ENCODE measurements at places on chromosomes 1 and 21.

DNA sequence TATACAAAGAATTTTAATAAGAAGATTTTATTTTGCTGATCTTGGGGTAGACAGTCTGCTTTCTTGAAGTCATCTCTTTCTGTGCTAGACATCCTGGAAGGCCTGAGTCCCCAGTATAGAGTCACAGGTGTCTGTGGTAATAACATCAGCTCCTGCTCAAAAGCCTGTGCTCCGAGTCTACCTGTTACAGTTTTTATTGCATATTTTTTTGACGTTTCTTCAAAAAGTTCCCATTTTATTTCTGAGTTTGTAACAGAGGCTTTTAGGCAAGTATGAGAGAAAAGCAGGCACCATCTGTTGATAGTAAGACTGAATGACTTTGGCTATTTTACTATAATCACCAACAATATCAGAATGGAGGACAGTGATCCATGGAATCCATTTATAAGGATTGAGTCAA lies 58.0 kb upstream of the WDR26 start:
- DNase-seq, result no peak

DNA sequence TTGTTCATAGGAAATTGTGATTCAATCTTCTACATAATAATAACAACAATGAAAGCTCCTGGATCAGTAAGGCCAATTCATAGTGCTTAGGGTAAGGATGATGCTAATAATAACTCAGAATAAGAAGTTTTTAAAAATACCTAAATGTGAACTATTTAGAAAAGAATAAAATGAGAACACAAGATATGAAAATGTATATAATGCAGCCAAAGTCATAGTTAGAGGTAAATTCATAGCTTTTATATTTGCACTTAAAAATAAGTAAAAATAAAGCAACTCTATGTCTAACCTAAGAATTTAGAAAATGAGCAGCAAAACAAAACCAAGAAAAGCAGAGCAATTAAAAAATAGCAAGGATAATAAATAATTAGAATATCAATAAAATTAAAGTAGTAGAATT lies 43.5 kb upstream of the JUN start:
- no peak for DNase-seq

DNA sequence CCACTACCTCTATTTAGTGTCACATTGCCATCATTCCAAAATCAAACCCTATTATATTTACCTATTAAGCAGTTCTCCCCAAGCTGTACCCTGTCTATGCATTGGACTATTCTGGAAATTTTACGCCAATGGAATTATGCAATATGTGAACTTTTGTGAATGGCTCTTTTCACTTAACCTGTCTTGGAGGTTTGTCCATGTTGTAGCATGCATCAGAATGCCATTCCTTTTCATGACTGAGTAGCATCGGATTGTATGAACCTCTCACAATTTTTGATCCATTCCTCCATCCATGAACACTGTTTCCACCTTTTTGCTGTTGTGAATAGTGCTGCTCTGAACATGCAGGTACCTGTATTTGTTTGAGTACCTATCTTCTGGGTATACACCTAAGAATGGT lies 33.7 kb downstream of the FAM163A start:
- no peak for DNase-seq

- DNase-seq, result no peak
Observed at GRCh38 chr1:189708674-189709073, 769.0 kb downstream of the BRINP3 start.

- DNase-seq, result no peak
Observed at GRCh38 chr1:19922015-19922688, 1.3 kb downstream of the PLA2G2E start.

- DNase-seq, result no peak
Observed at GRCh38 chr1:63912643-63913042, 138.8 kb downstream of the ROR1 start.

DNA sequence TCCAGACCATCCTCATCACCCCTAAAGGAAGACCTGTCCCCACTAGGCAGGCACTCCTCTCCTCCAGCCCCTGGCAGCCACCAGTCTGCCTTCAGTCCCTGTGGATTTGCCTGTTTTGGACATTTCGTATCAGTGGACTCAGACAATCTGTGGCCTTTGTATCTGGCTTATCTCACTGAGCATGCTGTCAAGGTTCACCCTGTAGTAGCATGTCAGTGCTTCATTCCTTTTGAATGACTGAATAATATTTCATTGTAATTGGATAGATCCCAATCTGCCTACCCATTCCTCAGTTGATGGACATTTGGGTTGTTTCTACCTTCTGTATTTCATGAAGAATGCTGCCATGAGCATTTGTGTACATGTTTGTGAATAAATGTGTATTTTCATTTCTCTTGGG lies 32.9 kb upstream of the RNF187 start:
- no peak for DNase-seq

DNA sequence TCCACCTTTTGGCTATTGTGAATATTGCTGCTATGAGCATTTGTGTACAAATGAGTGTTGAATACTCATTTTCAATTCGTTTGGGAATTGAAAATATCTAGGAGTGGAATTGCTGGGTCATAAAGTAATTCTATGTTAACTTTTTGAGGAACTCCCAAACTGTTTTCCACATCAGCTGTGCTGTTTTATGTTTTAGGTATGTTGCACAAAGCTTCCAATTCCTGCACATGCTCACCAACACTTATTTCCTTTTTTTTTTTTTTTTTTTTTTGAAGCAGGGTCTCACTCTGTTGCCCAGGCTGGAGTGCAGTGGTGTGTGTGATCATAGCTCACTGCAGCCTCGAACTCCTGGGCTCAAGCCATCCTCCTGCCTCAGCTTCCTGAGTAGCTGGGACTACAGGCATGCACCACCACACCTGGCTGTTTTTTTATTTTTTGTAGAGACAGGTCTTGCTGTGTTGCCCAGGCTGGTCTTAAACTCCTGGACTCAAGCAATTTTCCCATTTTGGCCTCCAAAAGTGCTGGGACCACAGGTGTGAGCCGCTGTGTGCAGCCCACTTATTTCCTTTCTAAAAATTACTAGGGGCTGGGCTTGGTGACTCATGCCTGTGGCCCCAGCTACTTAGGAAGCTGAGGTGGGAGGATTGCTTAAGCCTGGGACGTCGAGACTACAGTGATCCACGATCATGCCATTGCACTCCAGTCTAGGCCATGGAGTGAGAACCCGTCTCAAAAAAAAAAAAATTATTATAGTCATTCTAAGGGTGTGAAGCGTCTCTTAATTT lies 33.4 kb downstream of the TMCC2 start:
- DNase-seq, result no peak

- no peak for DNase-seq
Observed at GRCh38 chr21:34298534-34299167, 65.2 kb upstream of the KCNE2 start.

DNA sequence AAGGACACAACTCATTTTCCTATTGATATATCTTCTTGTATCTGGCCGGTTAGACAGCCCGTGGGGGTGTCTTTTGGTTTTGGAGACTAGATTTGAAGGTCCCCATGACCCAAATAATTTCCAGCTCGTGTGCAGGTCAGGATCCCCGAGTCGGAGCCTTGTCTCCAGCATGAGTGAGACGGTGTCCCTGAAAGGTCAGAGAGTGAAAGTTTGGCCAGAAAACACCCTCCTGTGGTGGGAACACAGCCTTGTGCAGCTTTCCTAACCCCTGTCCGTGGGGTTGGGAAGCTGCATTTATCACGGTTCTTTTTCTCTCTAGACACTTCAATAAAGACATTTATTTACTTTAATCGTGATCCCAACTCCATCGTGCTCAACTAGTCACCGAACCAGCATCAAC lies 17.6 kb downstream of the COQ8A start:
- DNase-seq, result no peak

- DNase-seq, result no peak
Observed at GRCh38 chr1:67827688-67828087, 5.6 kb downstream of the GNG12 start.

DNA sequence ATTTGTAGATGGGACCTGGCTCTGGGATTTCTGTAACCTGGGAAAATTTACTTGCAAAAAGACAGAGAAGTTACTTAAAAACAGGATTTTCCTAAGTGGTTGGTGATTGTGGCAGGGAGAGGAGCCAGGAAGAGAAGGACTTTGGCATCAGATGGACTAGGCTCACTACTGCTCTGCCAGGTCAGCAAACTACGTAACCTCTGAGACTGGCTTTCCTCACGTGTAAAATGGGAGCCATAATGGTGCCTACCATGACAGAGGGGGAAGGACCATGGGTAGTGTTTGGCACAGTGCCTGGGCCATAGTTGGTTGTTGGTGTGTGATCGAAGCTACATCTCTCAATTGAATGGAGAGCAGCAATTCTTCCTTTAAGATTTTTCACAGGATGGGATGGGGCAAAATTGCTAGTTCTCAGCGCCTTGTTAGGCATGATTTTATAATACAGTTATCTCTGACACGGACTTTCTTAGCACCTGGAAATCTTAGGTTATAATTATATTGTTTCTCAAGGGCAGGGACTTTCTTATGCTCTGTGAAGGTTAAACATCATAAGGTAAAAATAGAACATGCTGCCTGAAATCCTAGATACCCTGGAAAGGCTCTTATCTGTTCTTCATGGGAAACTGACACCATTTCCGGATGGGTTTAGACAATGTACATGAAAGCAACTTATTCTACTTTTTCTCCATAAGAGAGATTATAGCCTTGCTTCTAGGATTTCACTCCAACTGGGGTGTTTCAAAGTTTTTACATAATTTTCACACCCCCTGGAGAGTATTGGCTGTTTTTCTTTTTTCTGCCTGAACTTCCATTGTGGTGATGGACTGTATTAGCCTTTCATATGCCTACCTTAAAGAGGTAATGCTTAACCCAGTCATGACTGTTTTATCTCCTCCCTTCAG lies 10.9 kb downstream of the ROR1 start:
- DNase-seq, result no peak

DNA sequence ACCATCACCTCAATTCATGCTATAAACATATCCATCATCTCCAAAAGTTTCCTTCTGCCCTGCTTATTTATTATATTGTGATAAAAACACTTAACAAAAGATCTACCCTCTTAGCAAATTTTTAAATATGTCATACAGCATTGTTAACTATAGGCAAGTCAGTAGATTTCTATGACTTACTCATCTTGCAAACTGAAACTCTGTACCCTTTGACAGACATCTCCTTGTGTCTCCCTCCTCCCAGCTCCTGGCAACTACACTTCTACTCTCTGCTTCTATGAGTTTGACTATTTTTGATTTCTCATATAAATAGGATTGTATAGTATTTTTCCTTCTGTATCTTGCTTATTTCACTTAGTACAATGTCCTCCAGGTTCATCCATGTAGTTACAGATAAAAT lies 174.8 kb downstream of the TNFSF18 start:
- DNase-seq, result no peak

- DNase-seq, result no peak
Observed at GRCh38 chr1:166272851-166273250, 106.0 kb upstream of the FAM78B start.

DNA sequence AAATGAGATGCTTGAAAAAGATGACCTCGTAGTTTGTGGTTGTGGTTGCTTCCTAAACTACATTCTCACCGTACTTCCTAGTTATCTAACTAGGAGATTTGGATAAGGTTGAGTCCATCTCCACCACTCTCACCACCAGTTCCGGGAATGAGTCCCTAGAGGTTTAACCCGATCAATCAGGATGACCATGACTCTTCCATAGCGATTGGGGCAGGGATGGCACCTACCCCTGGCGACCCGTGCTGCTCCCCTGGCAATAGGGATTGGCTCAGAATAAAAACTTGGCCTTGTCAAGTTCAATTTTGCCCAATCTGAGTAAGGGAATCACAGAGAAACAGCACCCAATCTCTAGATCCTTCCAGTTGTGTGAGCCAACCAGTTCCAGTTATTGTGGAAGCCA lies 2.7 kb upstream of the MIS18A start:
- DNase-seq, result no peak

- peak; percentile 11 for DNase-seq
Observed at GRCh38 chr1:66402194-66402593, 131.8 kb upstream of the SGIP1 start.

DNA sequence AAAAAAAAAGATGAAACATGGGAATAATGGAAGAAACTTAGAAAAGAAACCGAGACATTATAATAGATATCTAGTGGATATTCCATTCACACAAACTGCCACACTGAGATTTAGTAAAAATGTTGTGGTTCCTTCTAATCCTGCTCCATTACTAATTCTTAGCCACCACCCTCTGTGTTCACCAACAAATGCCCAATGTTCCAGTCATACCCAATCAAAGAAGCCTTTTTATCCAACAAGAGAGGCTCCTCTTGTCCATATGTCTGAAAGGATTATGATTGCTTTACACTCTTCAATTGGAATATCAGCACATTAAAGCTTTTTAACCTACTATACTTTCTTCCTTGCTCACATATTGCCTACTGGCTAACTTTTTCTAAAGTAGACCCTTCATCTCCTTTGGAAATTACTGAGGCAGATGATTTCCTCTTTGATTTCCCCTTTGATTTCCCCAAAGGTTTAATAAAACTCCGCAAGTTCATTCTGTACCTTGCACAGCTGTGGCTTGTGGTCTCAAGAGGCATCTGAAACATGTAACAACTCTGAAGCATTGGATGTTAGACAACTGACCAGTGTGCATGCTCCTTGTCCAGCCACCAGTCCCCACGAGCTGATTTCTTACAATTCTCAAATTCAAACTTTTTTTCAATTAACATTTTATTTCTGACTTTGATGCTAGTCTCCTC lies 305.6 kb upstream of the LYPLAL1 start:
- DNase-seq, result no peak

GRCh38 chr1:225070972-225071371 lies 141.5 kb downstream of the DNAH14 start:
- DNase-seq, result no peak

GRCh38 chr1:40599926-40600325 lies 65.6 kb downstream of the RIMS3 start:
- DNase-seq, result no peak

GRCh38 chr1:247905181-247905580 lies 9.8 kb downstream of the OR2W3 start:
- no peak for DNase-seq

DNA sequence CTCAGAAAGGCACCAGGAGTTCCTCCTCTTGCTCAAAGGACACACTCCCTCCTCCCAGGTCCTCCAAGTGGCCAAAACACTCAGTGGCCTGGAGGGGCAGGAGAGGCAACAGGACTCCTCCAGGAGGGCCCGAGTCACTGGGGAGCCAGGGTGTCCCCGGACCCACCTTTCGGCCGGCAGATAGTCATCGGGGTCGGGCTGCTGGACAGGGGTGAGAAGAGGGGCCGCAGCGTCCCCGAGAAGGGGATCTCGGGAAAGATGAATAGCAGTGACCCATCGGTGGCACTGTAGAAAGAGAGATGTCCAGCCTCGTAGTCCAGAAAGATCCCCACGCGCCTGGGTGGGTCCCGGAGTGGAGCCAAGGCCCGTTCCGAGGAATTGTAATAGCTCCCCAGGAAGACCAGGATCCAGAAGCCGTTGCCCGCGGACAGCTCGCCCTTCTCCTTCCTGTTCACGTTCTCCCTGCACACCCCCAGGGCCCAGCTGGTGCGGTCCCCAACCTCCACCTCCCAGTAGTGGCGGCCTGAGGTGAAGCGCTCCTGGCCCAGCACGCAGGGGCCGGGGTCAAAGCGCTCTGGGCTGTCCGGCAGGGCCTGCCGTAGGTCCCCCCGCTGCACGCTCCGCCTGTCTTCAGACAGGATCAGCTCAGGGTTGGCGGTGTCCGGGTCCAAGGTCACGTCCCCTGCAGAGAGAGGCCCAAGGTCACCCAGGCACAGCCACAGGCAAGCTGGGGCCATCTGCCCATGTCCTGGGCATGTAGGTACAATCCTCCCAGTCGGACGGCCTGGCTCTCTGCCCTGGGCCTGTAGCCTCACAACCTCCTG lies 11.9 kb downstream of the TRIM11 start:
- DNase-seq, result no peak

- no peak for DNase-seq
Observed at GRCh38 chr1:20618550-20618949, 14.7 kb upstream of the PINK1 start.

All from renal cortex interstitium (tissue), 15 donors.